Vagina (tissue), 2 donors: ENCODE measurements at places on chromosomes 3 and 15.
A peak's percentile ranks its signal among the peaks of the same experiment; 100 is the strongest.

DNA sequence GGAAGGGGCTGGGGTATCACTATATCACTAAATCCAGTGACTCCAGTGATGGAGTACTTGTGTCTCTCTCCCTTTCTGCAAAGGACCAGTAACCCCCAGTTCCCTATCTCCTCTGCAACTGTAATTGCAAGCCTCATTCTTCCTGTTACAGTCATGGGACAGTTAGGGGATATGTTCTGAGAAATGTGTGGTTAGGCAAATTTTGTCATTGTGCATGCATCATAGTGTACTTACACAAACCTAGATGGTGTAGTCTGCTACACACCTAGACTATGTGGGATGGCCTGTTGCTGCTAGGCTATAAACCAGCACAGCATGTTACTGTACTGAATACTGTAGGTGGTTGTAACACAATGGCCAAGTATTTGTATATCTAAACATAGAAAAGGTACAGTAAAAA lies 2.2 kb downstream of the VPS8 start:
- DNase-seq: no peak

DNA sequence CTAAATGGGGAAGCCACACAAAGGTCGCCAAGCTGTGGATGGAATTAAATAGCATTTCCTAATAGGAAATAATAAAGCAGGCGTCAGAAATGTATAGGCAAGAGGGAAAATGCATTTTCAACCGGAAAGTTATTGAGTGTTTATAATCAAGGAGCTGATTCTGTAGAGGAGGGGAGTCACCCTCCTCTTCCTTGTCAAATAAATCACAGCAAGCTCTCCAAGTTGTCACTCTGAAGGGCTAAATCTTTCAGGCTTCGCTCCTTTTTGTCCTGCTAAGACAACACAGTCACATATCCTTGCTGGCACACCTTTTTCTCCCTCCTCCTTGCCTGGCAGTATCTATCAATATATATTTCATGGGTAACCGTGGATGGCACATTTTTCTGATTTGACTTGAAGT lies 338.4 kb downstream of the SATB1 start:
- no peak for DNase-seq

DNA sequence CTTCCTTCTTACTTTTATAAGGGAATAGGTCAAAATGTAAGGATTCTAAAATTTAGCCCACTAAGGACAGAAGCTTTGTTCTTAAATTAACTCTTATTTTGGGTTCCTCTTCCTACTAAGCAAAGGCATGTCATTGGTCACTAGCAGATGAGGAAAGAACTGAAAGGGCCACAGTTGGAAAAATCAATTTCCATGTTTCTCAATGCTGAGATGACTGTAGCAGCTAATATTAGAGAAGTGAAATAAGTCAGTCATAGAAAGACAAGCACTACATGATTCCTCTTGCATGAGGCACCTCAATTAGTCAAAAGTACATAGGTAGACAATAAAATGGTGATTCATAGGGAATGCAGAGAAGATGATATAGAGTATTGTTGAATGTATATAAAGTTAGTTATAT lies 353.7 kb downstream of the RSL24D1 start:
- DNase-seq: no peak

DNA sequence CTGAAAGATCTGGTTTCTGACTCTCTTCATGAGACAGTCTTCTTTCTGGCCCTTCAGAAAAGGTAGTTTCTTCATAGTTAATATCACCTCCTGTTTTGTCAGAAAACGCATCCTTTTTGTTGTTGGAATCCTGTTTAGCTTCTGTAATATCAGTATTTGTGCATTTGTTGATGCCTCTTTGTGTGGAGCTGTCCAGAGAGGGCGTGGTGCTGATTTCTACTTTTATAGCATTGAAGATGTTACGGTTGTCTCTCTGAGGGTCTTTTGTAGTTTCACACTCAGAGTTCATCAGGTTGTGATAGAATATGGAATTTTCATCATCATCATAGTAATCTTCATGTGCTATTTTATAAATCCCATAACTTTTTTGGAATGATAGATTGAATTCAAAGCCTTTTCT lies 8.9 kb downstream of the GPR149 start:
- DNase-seq: no peak

DNA sequence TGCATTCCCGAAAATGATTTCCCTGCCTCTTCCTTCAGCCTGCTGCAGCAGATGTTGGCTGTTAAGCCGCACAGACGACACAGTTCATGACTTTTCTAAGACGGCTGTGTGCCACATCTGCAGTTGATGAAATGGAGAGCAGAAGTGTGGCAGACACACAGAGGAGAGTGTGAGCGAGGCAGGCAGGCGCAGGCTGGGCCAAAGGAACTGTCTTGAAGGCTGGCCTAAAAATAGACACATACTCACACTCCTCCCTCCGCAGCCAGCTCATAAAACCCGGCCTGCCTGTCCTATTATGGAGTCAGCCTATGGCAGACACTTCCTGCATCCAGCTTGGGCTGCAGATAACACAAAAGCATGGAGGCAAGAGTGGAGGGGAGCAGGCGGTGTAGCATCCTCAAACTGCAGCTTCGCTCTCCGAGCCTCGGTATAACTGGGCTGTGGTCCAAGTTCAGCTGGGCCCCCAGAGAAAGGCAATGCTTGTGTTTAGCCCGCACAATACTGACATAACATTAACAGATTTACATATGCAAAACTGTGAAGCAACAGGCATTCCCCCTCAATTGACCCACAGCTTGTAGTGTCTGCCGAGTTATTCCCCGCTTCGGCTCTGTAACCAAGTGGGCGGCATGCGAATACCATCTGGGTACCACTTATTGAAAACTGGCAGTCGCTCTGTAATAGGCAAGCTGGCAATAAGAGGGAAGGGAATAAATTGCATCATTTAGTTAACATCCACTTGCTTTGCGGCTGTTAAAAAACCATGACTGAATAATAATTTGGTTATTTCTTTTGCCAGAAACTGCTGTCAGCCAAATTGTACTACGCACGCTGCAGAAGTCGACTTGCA lies 40.8 kb downstream of the FOXP1 start:
- peak; percentile 91 for DNase-seq

DNA sequence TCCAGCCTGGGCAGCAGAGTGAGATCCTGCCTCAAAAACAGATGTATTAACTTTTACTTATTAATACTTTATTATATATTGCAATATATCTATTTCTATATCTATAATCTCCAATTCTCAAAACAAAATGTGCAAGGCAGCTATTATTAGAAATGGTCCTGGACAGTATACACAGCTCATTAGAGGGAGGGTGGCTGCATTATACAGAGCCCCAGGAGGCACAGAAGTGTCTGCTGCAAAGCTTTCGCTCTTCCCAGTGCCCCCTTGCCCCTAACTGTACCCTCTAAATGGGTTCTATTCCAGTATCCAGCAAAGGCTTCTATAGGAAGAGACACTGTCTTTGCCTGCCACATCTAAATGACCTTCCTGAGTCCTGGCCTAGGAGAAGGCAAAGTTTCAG lies 24.5 kb downstream of the ARL14 start:
- no peak for DNase-seq

GRCh38 chr3:110526777-110527727 lies 544.6 kb upstream of the NECTIN3 start:
- no peak for DNase-seq

DNA sequence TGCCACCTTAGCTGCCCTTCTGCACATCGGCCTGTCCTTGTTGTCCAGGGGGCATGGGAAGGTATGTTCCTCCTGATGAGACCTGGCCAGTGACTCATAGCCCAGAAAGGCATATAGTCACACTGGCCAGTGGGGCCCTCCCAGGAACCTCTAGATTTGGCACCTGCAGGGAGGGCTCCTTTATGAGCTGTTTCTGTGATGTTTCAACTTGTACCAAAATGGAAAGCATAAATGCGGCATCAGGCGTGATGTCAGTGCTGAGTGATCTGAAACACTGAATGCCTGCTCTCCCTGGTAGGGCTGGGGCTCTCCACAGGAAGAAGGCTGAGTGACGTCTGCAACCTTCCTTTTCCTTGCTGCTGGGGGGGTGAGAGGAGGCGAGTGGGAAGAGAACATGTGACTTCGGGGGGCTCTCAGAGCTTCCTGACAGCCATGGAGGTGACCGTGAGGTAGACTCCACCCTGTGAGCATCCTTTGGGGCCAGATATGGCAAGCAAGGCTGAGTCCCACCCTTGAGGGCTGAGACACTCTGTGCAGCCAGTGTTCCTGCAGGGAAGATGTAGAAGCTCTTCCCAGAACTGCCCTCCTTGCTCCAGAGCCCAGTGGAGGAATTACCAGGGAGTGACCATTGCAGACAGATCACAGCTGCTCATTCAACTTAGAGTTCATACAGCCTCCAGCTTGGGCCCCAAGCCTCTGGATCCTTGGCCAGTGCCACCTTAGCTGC lies 37.1 kb upstream of the APEH start:
- no peak for DNase-seq

- DNase-seq: no peak
Observed at GRCh38 chr3:125006291-125006731, 49.5 kb downstream of the HEG1 start.

DNA sequence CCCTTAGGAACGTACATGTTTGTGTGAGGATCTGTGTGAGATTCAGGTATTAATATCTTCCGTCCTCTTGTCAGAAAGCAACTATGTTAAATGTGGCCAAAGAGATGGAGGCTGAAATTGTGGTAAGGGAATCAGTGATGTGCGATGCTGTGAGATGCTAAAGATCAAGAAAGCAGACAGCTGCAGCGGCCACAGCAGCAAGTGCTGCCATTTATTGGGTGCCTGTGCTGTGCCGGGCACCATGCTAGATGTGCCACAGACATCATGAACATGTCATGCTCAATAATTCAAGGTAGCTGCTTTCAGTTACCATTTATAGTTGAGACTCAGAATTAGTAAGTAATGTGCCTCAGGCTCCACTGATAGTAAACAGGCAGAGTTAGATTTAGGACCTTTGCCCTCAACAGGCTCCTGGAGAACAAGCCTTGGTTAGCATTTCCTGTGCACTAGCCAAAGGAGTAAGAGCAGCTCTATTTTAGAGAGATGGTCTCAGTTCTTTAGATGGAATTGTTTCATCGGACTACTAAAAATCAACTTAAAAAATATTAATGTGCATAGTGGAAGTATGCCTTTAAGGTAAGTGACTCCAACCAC lies 24.9 kb downstream of the LARS2 start:
- DNase-seq: no peak

DNA sequence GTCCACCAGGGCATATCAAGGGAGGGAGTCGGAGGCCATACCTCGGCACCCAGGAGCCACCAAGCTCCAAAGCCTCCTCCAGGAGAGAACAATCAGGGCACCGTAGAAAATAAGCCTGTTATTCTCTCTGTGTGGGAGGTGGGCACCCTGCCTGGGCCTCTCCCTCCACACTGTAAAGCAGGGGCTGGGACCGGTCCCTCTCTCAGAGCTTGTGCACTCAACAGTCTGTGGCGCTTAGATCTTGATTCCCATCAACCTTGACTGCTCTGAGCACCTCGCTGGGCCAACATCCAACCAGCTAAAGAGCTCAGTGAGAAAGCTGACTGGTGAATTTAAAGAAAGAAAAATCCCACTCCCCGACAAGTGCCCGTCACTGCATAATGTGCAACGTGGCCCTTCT lies 53.0 kb downstream of the PCSK6 start:
- DNase-seq: no peak

DNA sequence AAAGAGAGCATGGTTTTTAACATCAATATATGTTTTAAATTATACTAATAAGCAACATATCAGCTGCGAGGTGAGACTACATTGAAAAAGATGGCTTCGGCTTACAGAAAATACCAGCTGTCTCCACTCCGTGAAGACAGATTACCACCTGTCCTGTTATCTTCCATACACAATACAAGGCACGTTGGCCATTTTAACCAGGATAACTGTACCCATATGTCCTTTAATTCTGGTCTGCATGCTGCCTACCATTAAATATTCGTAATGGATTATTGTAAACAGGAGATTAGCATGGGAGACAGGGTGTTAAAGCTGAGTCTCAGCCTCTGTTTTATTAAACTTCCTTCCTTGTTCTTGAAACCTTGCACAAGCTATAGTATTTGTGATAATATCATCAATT lies 855.5 kb downstream of the ROBO1 start:
- DNase-seq: no peak

GRCh38 chr3:52140769-52141168 lies 13.5 kb downstream of the POC1A start:
- no peak for DNase-seq

DNA sequence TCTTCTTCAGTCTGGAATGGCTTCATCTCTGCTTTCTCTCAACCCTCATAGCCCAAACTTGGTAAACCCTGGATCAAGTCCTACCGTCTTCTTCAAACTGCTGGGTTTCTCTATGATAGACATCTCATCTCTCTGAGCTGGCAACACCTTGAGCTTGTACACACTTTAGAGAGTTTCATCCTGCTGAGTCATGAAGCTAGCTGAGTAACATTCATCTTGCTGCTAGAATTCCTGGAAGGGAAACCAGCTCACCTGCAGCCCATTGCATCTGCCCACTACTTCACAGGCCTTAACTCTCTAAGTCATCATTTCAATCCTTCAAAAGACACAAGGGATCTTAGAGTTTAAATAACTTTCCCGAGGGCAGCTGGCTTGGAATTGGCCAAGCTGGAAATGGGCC lies 175.5 kb upstream of the RORA start:
- DNase-seq: no peak

DNA sequence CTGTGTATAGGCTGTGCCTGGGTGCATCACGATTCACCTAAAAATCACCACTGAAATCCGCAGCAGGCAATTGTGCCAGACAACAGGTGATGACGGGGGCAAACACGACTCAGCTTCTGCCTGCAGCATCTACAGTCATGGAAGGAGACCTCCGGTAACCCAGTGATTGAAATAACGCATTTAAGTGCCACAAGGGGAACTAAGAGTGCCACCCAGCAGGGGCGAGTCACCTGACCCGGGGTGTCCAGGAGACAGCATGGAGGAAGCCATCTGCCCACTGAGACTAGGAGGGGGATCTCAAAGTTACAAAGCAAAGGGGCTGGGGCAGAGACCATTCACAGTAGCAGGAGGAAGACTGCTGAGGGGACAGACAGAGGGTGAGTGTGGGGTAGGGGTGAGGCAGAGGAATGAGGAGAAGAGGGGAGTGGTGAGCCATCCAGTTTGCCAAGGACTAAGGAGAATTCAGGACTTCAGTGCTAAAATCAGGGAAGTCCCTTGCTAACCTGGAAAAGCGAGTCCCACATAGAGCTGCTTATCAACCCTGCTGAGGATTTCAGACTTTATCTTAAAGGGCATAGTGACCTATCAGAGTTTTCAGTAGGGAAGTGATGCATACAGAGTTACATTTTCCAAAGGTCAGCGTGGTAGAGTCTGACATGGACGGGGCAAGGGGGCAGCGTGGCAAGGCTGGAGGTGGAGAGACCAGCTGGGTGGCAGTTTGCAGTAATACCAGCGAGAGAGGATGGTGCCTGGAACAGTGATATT lies 256.7 kb upstream of the HES1 start:
- DNase-seq: no peak

DNA sequence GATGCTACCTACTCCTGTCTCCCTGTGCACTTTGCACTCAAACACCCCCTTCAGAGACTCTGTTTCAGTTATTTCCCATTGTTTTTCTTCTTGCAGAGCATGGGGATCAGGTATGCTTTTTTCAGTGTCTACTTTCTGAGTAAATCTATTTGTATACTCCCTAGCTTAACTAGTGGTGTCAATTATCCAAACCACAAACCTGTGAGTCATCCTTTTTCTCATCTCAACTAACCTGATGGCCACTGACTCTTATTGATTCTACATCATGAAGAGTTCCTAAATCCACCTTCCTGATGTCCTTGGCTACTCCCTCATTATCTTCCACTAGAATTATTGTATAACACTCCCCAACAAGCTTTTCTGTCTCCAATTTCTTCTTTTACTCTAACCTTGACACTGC lies 68.0 kb downstream of the DIPK2A start:
- DNase-seq: no peak

GRCh38 chr3:128665362-128666021 lies 14.9 kb upstream of the RPN1 start:
- no peak for DNase-seq

- DNase-seq: no peak
Observed at GRCh38 chr15:78938658-78939488, 6.0 kb downstream of the CTSH start.
